ENCODE measurements at places on chromosomes 2 and 18.

DNA sequence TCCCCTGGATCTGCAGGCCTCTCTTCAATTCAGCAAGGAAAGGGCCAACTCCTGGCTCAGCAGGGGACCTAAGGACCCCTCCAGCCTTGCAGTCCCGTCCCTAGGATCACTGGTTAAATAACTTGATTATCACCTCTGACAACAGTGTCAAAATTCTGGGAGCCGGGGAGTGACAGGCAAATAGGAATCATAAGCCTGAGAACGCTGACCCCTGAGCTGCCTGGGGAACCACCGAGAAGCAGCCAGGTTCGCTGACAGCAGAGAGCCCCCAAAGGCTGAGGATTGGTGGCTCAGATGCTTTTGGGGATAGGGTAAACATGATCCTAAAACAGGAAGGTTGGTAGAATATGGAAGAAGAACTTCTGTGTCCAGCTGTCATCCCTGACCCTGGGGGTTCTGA is 17.5 kb upstream of the TNS1 start:
- DNase-seq, result no peak

DNA sequence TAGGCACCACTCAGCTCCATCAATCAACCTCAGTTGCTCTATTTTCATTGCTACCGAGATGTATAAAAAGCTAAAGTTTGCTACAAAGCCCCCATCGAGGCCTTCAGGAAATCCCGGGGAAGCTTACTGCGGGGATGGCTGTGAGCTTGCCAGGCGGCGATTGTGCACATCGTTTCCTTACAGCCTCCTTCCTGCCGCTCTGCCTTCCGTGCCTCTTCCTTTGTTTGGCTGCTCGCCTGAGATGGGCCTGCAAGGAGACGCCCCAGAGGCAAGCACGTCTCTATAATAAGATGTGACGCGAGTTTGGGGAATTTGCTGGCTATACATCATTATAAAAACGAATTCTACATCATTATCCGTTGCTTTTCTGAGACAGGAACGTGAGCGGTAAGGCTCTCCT is 41.6 kb downstream of the DHRS9 start:
- DNase-seq, result no peak

DNA sequence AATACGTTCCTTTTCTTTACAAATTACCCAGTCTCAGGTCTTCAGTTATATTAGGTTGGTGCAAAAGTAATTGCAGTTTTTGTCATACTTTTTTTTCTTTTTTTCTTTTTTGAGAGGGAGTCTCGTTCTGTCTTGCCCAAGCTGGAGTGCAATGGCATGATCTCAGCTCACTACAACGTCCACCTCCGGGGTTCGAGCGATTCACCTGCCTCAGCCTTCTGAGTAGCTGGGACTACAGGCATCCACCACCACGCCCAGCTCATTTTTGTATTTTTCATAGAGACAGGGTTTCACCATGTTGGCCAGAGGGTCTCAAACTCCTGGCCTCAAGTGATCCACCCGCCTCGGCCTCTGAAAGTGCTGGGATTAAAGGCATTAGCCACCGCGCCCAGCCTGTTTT is 43.8 kb upstream of the ASAP2 start:
- DNase-seq, result no peak

DNA sequence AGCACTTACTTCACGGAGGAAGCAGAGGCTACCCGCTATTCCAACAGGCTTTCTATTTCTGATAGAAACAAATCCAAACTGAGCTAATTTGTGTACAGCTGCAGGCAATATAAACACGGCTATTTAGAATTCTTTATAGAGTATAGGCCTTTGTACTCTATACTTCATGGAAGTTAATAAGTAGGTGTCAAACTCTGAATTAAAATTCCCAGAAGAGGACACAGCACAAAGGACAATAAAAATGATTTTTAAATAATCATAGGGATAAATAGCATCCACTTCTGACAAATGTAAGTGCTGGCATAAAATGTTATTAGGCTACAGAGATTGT is 261.5 kb downstream of the AFF3 start:
- DNase-seq, result no peak

- DNase-seq, result no peak
Observed at GRCh38 chr2:57892920-57893319, 153.7 kb upstream of the VRK2 start.

- no peak for DNase-seq
Observed at GRCh38 chr18:78102135-78102534, 852.5 kb downstream of the GALR1 start.

DNA sequence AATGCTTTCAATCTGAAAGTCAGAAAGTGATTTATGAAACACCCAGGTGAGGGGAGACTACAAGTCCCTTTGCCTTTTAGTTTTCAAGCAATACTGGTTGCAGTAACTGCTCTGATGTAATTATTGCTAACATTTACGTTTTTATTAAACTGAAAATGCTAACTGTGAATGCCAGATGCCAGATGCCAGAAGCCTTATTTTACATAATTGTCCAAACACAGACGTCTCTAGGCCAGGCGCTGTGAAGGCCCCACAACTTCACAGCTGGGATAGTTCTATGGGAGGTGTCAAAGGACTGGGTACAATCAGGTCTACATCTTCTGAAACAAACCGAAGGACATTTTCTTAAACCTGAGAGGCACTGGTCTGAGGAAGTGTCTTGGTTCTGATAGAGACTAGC is 27.5 kb upstream of the MSGN1 start:
- DNase-seq, result no peak

DNA sequence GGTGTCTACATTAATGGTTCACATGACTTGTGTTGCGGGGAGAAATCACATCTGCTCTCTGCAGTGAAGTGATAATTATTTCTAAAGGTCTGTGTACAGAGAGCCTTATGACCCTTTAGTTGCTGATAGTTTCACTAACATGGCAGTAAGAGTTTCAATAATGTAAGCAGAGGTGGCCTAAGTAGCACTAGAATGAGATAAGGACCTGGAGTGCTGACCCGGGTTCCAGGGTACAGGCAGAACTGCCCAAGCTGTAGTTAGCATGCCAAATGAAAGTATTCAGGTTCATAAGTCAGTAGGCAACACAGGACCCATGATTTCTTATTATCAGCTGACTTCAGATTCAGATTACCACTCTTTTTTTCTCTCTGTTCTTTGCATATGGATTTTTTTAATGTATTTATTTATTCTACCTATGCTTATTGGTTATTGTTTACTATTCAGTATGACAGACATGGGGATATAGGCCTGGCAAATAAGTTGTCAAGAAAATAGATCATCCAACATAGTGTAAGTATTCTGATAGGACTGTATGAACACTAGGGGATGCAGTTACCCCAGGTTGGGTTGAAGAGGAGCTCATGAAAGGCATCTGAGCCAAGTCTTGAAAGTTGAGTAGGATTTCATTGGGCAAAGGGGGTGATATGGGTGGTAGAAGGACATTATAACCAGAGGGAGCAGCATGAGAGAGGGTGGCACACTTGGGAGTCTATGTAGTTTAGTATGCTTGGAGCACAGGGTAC is 105.2 kb downstream of the CCDC85A start:
- DNase-seq, result no peak

- DNase-seq, result no peak
Observed at GRCh38 chr2:7962161-7962560, 719.7 kb upstream of the ID2 start.

GRCh38 chr2:238082827-238083226 is 17.3 kb upstream of the ESPNL start:
- no peak for DNase-seq

GRCh38 chr2:209578394-209579001 is 154.7 kb downstream of the MAP2 start:
- no peak for DNase-seq

DNA sequence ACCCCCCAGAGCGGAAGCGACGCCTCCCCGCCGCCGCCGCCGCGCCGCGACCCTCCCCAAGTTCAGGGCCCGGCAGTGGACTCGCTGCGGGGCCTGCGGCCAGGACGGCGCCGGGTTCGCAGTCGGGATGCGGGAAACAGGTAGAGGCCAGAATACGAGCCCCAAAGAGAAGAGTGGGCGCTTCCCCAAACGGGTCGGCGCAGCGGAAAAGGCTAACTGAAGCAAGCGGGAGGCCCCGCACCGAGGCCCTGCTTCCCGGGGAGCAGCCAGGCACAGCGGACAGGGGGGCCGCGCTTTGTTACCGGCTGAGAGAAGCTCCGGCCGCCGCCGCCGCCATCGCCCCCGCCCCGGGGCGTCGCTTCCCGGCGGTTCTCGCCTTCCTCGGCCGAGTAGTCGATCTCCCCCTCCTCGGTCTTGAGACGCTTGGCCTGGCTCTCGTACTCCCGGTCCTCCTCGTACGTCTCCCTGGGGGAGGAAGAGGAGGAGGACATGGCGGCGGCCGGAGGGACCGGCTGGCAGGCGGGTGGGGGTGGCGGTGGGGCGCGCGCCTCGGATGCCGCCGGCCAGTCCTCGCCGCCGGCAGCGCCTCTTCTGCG is 494 bp downstream of the HNRNPLL start:
- peak; percentile 62 for DNase-seq

GRCh38 chr2:45345331-45346234 is 265.5 kb downstream of the SRBD1 start:
- DNase-seq, result no peak

GRCh38 chr18:43965691-43966090 is 688.4 kb upstream of the SYT4 start:
- DNase-seq, result no peak

- DNase-seq, result no peak
Observed at GRCh38 chr2:102110171-102110570, 32.4 kb upstream of the IL1R1 start.

GRCh38 chr2:209845666-209846065 is 74.0 kb downstream of the UNC80 start:
- no peak for DNase-seq

GRCh38 chr18:41599466-41599865 is 355.6 kb upstream of the PIK3C3 start:
- DNase-seq, result no peak

DNA sequence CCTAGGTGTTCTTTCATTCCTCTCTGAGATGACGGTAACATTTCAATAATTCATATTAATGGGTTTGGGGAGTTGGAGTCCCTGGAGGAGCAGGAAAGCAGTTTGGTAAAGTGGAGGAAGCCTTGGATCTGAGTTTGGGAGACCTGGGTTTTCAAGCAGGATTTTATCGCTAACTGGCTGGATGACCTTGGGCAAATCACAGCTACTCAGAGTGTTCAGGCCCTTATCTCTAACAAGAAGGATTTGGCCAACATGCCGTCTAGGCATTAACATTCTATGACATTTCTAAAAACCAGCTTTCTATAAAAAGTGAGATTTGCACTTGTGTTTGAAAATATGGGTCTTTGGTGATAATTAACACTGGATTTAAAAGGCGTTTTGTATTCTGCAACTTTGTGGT is 59.7 kb upstream of the MEX3C start:
- DNase-seq, result no peak

GRCh38 chr2:177728399-177728765 is 335.8 kb downstream of the AGPS start:
- no peak for DNase-seq

DNA sequence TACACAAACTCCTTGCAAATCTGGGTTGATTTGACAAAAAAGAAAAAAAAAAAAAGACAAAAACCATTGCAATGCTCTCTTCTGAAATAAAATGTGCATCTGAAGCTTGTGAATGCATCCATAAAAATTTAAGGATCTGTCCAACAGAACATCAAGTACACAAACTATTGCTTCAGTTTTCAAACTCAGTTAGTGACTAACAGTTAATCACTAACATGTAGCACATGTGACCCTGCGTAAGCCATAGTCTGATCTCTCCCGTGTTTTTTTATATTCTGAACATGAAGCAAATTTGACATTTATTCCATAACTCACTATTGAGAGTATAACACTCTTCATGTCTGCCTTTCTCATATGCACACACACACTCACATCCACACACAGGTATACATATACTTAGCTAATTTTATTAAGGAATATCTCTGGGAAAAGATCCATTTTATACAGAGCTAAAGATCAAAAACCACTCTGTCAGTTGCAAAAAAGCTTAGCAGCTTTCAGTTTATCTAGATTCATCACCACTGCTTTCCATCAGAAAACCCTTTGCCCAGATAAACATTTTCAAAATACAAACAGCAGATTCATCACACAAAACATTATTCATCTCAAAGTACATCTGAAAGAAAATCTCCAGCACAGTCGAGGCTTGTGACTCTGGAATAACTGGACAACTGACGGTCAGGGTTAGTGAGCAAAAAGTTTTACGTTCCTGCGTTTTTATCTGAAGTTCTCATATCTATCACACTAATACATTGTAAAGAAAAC is 1000.4 kb upstream of the ACVR2A start:
- no peak for DNase-seq

Data from dorsolateral prefrontal cortex (tissue), 122 donors.